ENCODE measurements at places on chromosomes 13 and 19. TPM values are rescaled to one million over a fixed set of nuclear protein-coding genes. Genes with fewer than 3 reads are reported as not detected.

- no peaks in the 10 kb centered on the region for H3K27me3 ChIP-seq
- H3K4me3 ChIP-seq = no peak overlapping the region
- DNase-seq = no peak
- no peaks in the 10 kb centered on the region for H3K36me3 ChIP-seq
- H3K4me1 ChIP-seq = no peaks in the 10 kb centered on the region
- no peak overlapping the region for H3K27ac ChIP-seq
Observed at GRCh38 chr19:13993590-13994300, 12.4 kb downstream of the RFX1 start.

DNA sequence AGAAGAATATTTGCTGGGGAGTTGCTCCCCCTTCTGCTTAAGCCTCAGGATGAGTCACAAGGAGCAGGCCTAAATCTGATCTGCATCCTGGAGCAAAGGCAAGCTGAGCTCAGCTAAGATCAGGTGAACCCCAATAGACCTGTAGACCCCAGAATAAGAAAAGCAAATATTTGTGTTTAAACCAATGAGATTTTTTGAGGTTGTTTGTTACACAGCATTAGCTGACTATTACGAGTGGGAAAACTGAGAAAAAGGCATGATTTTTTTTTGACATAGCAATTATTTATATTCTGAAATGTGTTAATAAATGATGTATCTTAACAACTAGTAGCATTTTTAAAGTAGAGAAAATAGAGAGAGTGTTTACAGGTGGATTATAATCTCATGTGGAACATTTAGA is 45.1 kb downstream of the ADGRE3 start:
- no peak for DNase-seq
- no peaks in the 10 kb centered on the region for H3K4me1 ChIP-seq
- H3K27ac ChIP-seq = no peak overlapping the region
- no peak overlapping the region for H3K4me3 ChIP-seq

Gene PSPN
- total RNA-seq = 2.9 TPM

Gene S1PR2
- total RNA-seq = 6.2 TPM

- no peak overlapping the region for H3K27ac ChIP-seq
- H3K36me3 ChIP-seq = no peaks in the 10 kb centered on the region
- DNase-seq = no peak
- H3K27me3 ChIP-seq = peaks cover 2% of the 10 kb centered on the region
- H3K4me1 ChIP-seq = no peaks in the 10 kb centered on the region
Observed at GRCh38 chr19:50713556-50714236, 5.9 kb downstream of the SHANK1 start.

DNA sequence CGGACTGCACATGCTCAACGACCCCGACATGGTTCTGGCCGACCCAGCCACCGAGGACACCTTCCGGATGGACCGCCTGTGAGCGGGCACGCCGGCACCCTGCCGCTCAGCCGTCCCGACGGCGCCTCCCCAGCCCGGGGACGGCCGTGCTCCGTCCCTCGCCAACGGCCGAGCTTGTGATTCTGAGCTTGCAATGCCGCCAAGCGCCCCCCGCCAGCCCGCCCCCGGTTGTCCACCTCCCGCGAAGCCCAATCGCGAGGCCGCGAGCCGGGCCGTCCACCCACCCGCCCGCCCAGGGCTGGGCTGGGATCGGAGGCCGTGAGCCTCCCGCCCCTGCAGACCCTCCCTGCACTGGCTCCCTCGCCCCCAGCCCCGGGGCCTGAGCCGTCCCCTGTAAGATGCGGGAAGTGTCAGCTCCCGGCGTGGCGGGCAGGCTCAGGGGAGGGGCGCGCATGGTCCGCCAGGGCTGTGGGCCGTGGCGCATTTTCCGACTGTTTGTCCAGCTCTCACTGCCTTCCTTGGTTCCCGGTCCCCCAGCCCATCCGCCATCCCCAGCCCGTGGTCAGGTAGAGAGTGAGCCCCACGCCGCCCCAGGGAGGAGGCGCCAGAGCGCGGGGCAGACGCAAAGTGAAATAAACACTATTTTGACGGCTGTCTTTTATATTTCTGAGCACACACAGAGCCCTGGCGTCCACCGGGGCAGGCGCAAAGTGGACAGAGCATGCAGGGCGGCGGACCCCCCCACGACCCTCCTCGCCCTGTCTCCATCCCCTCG is 13.6 kb downstream of the COMP start:
- no peaks in the 10 kb centered on the region for H3K4me1 ChIP-seq
- no peaks in the 10 kb centered on the region for H3K27me3 ChIP-seq
- H3K36me3 ChIP-seq = no peaks in the 10 kb centered on the region
- no peak overlapping the region for H3K27ac ChIP-seq

GRCh38 chr19:19490214-19490968 is 25.0 kb downstream of the TSSK6 start:
- DNase-seq = peak; percentile 71
- no peak overlapping the region for H3K4me3 ChIP-seq
- H3K27me3 ChIP-seq = no peaks in the 10 kb centered on the region
- no peaks in the 10 kb centered on the region for H3K36me3 ChIP-seq
- peaks cover 19% of the 10 kb centered on the region for H3K4me1 ChIP-seq

Gene ZNF285
- 0.91 TPM for total RNA-seq

- no peaks in the 10 kb centered on the region for H3K36me3 ChIP-seq
- no peaks in the 10 kb centered on the region for H3K4me1 ChIP-seq
- H3K4me3 ChIP-seq = no peak overlapping the region
- no peak for DNase-seq
- no peak overlapping the region for H3K27ac ChIP-seq
Observed at GRCh38 chr19:17058236-17058635, 17.0 kb downstream of the HAUS8 start.

- H3K4me3 ChIP-seq = no peak overlapping the region
- no peak for DNase-seq
- no peaks in the 10 kb centered on the region for H3K27me3 ChIP-seq
- H3K36me3 ChIP-seq = no peaks in the 10 kb centered on the region
Observed at GRCh38 chr13:29753618-29754472, 96.6 kb downstream of the UBL3 start.

Gene COMP
- total RNA-seq = 0.14 TPM

GRCh38 chr19:4979211-4979807 is 10.4 kb downstream of the KDM4B start:
- H3K4me3 ChIP-seq = no peak overlapping the region
- H3K36me3 ChIP-seq = no peaks in the 10 kb centered on the region
- DNase-seq = no peak
- H3K27me3 ChIP-seq = no peaks in the 10 kb centered on the region

DNA sequence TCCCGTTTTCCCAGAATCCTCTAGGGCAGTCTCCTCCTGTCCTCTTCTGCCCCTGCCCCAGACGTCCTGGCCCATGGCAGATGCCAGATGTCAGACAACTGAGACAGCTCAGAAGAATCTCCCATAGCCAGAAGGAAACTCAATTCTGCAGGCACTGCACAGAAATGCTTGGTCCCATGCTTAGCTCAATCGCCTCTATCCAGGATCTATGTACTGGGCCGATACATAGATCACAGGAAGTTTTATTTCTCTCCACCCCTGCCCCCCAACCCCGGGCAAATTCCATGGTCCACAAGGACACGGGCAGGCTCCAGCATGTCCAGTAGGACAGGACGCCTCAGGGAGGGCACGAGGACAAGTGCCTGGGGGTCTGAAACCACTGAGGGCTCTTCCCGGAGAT is 4.8 kb downstream of the MBD3 start:
- H3K4me1 ChIP-seq = peaks cover 9% of the 10 kb centered on the region
- no peak overlapping the region for H3K4me3 ChIP-seq
- no peaks in the 10 kb centered on the region for H3K36me3 ChIP-seq

GRCh38 chr13:51861723-51862300 is at the start of gene CCDC70:
TSS of gene CCDC70 (plus strand) at chr13:51861969. CDS start at chr13:51865412, 3,443 bp downstream.
- H3K36me3 ChIP-seq = no peaks in the 10 kb centered on the region
- no peak for DNase-seq
- H3K27me3 ChIP-seq = no peaks in the 10 kb centered on the region
- H3K4me1 ChIP-seq = peaks cover 22% of the 10 kb centered on the region
- no peak within 1 kb of the TSS for H3K4me3 ChIP-seq

Gene ZNF225
- total RNA-seq = 4.3 TPM

DNA sequence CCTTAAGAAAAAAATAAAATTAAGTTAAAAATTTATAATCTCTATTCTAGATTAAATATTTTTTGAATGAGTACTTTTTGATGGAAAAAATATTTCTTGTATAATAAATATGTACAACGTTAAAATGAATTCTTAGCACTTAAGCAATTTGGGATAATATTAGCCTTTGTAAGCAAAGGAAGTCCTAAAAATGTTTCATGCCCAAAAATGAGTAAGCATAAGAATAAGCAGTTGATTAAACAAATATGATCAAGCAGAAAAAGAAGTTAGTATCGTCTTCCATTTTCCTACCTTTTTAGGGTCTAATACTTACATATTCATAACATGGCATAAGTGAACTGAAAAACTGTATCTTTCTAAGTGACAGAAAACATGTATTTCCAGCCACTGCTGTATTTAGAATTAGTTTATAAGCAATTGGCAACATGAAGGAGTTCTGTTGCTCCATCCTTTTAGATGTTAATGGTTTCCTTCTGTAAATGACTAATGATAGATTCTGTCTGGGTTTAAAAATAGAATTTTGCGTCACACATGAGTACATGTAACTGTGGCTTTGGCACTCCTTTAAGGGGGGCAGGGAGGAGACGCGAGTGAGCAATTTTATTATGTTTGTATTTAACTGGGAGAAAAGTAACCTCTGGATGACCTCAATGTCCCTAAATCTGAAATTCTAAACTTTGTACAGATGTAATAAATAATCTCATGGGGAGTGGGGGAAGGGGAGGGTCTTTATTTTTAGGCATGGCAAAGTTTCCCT is 237.4 kb downstream of the RGCC start:
- peaks cover 57% of the 10 kb centered on the region for H3K4me1 ChIP-seq
- no peaks in the 10 kb centered on the region for H3K27me3 ChIP-seq
- no peaks in the 10 kb centered on the region for H3K36me3 ChIP-seq
- peak overlapping the region; percentile 94 for H3K27ac ChIP-seq
- no peak overlapping the region for H3K4me3 ChIP-seq
- peak; percentile 42 for DNase-seq

DNA sequence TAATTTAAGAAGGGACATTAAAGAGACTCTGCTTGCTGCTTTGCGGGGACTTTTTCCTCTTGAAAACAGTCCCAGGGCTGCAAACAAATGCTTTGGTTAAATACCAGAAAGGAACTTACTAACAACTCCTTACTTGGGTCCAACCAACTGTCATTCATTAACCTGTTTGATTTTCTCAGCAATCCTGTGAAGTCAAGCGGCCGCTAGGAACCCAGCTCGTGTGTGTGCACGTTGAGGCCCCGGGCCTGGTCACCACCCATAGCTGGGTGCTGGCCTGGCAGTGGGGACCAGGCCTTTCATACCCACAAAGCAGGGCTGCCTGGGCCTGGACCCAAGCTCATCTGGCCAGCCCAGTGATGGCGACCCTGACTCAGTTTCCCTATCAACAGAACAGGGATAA is 50.7 kb downstream of the C1QTNF9 start:
- no peak for DNase-seq
- H3K27me3 ChIP-seq = no peaks in the 10 kb centered on the region
- no peaks in the 10 kb centered on the region for H3K4me1 ChIP-seq
- H3K36me3 ChIP-seq = no peaks in the 10 kb centered on the region
- H3K4me3 ChIP-seq = no peak overlapping the region
- no peak overlapping the region for H3K27ac ChIP-seq

DNA sequence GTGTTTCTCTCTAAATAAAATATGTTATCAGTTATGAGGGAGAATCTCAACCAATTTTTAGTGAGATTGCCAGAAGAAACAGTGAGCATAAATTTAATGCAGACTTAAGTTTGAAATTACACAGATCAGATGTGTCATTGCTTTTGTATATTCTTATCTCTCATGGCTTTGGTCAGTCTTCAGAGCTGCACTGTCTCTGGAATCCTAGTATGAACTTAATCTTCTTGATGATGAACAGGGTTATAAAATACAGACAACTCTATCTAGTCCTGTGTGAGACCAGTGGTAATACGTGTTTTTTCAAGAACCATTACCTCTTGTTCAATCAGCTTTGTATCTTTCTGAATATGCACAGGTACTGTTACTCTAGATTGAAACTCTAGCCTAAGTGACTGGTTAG is 528.0 kb downstream of the DACH1 start:
- no peak overlapping the region for H3K4me3 ChIP-seq
- no peak for DNase-seq
- H3K27me3 ChIP-seq = no peaks in the 10 kb centered on the region
- H3K4me1 ChIP-seq = no peaks in the 10 kb centered on the region
- no peak overlapping the region for H3K27ac ChIP-seq
- no peaks in the 10 kb centered on the region for H3K36me3 ChIP-seq

DNA sequence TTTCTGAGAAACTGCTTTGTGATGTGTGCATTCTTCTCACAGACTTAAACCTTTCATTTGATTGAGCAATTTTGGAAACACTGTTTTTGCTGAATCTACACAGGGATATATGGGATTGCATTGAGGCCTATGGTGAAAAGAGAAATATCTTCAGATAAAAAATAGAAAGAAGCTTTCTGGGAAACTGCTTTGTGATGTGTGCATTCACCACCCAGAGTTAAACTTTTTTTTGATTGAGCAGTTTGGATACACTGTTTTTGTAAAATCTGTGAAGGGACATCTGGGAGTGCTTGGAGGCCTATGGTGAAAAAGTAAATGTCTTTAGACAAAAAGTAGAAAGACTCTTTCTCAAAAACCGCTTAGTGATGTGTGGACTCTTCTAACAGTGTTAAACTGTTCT is 1683.8 kb downstream of the UQCRFS1 start:
- no peak overlapping the region for H3K27ac ChIP-seq
- no peaks in the 10 kb centered on the region for H3K27me3 ChIP-seq
- no peak overlapping the region for H3K4me3 ChIP-seq
- no peak for DNase-seq
- no peaks in the 10 kb centered on the region for H3K36me3 ChIP-seq
